ENCODE measurements at places on chromosomes 3 and 15.
A peak's percentile ranks its signal among the peaks of the same experiment; 100 is the strongest.

- no peak for DNase-seq
These were observed 33.9 kb upstream of the MBNL1 start for GRCh38 chr3:152234657-152235375.

GRCh38 chr3:142095841-142096240 lies 53.5 kb downstream of the TFDP2 start:
- DNase-seq: no peak

DNA sequence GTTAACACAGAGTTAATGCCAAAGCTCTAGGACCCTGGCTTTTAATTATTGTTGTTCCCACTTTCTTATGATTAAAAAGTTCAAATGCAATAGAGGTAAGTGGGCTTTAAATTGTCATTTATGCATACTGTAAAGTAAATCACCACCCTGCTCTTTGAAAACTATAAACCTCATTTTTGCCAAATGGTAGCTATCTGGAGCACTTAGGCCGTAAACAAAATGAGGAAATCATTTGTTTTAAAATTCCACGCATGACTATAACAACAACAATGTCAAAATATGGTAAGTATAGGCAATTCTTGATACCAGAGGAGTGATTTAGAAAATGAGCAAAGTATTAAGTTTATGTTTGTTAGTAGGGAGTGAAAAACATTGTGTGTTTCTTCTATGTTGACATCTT lies 1.8 kb downstream of the UNC13C start:
- DNase-seq: no peak

GRCh38 chr3:149703466-149703865 lies 45.6 kb upstream of the WWTR1 start:
- peak; percentile 26 for DNase-seq

DNA sequence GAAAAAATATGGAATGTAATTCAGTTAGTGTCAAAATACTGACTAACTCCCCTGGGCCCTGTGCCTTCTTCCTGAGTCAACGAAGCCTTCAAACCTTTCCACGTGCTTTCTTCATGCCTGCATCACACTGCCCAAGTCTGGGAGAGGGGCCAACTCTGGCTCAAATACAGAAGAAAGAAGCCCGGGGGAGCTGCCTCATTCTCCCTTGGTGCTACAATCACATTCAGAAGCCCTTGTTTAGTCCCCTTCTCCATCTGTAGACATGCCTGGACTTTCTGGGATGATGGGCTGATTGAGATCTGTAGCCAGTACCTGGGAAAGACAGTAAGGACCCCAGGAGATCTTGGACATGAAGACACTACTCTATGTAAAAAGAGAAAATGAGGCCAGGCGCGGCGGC lies 77.8 kb upstream of the GSK3B start:
- DNase-seq: peak; percentile 87

- DNase-seq: peak; percentile 59
These were observed 314.9 kb upstream of the TMCO5A start for GRCh38 chr15:37619358-37620042.

DNA sequence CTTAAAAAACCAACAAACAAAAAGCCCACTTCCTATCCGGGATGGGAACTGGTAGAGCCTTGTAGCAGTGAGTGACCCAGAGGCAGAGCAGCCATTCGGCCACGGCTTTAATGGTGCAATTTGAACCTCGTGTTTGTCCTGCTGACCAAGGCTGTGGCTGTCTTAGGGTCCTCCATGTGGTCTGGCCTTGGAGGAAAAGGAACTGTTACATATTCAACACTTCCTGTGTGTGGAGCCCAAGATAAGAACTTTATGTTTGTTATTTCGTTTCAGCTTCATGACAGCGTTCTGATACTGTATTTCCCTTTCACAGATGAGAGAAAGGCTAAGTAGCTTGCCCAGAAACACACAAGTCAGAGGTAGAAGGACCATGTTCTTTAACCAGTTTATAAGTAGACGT lies 269.8 kb downstream of the SV2B start:
- no peak for DNase-seq

DNA sequence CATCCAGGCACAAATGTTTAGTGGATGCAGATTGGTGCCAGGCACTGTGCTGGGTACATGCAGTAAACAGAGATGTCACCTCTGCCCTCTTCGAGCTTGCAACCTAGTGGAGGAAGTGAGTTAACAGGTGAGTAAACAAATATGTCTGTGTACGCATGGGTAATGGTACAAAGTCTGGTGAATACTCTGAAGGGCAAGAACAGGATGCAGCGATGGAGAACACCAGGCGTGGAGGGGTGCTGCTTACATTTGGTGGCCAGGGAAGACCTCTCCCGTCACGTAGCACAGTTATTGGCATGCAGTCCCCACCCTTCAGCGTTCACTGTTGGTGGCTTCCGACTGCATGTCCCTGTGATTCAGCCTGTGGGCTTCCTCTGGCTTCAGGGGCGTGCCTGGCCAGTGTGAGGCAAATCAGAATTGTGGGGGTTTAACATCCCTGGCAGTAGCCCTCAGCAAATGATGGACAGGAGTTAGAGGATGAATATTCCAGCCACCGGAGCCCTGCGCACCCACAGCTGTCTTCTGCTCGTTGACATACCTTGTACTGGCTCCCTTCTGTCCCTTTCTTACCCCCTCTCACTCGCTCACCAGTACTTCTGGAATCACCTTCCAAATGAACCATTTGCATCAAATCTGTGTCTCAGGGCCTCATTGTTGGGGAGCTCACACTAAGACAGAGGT lies 9.1 kb upstream of the HDAC11 start:
- no peak for DNase-seq
